ENCODE measurements at places on chromosomes 11 and 22. TPM values are rescaled to one million over a fixed set of nuclear protein-coding genes. Genes with fewer than 3 reads are reported as not detected.

DNA sequence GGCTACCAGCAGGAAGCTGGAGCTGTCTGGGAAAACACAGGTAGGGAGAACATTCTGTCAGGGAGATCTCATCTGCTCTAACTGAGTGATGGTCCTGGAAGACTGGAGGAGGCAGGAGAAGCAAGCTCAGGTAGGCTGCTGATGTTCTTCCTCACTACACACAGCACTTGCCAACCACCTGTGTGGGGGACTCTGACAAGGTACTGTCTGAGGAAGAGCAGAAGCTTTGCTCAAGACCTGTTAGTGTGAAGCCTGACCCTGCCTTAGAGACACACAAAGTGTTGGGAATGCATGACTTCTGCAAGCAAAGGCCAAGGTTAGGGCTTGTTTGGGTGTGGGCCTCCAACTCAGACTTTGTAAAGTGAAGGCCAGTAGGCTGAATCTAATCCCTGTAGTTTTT lies 46.5 kb downstream of the CHST1 start:
- DNase-seq, result no peak

- DNase-seq, result peak; percentile 77
Observed at GRCh38 chr22:24542641-24543040, 12.3 kb downstream of the GUCD1 start.

- no peak for DNase-seq
Observed at GRCh38 chr11:28559492-28559891, 451.3 kb downstream of the METTL15 start.

- no peak for DNase-seq
Observed at GRCh38 chr11:105857728-105858127, 164.3 kb downstream of the MSANTD4 start.

DNA sequence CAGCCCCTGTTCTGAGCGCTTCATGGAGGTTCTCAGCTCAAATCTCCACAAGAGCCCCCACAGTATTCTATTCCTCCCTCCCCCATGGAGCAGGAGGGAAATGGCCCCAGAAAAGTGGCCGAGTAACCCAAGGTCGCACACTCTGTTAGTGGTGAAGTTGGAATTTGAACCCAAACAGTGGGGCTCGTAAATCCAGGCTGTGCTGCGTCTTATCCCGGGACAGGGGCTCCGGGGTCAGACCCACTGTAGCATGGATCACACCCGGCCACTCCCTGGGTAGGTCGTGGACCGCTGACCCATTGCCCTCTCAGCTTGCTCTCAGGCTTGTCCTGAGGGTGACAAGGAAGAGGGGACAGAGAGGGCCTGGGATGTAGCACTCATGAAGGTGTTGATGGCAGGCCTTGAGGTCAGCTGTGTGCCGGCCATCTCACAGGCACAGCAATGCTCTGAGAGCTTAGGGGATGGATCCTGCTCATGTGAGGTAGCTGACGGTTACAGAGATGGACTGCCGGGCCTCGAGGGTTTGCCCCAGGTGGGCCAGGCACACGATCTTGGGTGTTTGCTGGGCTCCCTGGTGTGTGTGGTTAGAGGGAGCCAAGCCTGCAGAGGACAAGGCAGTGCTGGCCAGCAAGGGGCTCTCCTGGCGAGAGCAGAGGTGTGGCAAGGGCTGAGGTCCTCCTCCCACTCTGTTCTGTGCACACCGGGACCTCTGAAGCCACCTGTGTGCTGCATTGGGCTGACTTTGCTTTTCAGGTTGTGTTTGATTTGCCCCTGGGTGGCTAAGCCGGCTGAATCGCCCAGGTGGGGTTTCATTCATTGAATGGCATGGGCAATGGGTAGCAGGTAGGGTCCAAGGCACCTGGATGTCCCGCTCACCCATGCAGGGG lies 2.3 kb upstream of the FGF19 start:
- no peak for DNase-seq

The SBF1 gene
- 36.5 TPM for total RNA-seq

The RAB30 gene
- total RNA-seq, result 15.0 TPM

The CYB5R2 gene
- 7.7 TPM for total RNA-seq

Data from muscle of leg (tissue), 16 donors.